ENCODE measurements at places on chromosomes 5 and 9. TPM values are rescaled to one million over a fixed set of nuclear protein-coding genes. Genes with fewer than 3 reads are reported as not detected.
A peak's percentile ranks its signal among the peaks of the same experiment; 100 is the strongest.

- no peak overlapping the region for H3K27ac ChIP-seq
- H3K27me3 ChIP-seq = peaks cover 18% of the 10 kb centered on the region
- H3K36me3 ChIP-seq = no peaks in the 10 kb centered on the region
- no peaks in the 10 kb centered on the region for H3K4me1 ChIP-seq
- no peak for DNase-seq
- H3K4me3 ChIP-seq = no peak overlapping the region
Measured at GRCh38 chr9:71515107-71515506, 253.2 kb downstream of the CEMIP2 start.

DNA sequence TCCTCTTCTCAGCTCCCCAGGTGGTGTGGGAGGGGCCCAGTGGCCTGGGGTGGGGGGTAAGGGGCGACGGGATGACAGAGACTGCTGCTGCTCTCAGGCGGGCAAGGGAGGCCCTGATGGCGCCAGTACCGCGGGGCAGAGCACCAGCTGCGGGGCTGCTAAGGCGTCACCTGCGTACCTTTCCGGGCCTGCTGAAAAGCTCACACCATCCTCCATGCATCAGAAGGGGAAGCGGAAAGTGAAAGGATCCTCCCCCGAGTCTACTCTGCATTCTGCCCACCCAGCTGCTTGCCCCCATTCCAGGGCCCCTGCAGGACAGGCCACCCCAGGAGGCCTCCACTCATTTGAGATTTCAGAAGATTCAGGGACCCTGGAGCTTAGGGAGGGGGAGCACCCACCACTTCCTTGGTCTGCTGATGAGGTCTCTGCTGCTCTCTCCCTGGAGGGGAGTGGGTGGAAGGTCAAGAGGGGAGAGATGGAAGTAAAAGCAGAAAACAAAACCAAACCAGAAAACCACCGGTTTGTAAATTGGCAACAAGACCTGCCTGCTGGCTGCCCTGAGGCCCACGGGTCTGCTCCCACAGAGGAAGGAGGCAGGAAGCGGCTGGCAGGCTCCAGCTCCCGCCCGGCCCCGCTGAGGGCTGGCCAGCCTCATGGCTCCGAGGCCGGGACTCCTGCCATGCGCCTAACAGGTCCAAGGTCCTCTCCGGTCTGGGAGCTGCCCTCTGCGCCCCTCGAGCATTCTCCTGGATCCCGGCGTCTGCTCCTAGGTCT is 33.6 kb downstream of the PRRT1B start:
- peak overlapping the region; percentile 94 for H3K27ac ChIP-seq
- peaks cover 29% of the 10 kb centered on the region for H3K4me1 ChIP-seq
- peak overlapping the region; percentile 47 for H3K4me3 ChIP-seq
- H3K27me3 ChIP-seq = no peaks in the 10 kb centered on the region
- DNase-seq = peak; percentile 69

Gene TYRP1
- total RNA-seq = not detected

- peaks cover 25% of the 10 kb centered on the region for H3K36me3 ChIP-seq
- no peaks in the 10 kb centered on the region for H3K27me3 ChIP-seq
- DNase-seq = no peak
- peaks cover 17% of the 10 kb centered on the region for H3K4me1 ChIP-seq
- no peak overlapping the region for H3K4me3 ChIP-seq
Measured at GRCh38 chr5:73558950-73559349, 6.5 kb downstream of the ANKRA2 start.

Gene C9orf43
- 0.54 TPM for total RNA-seq

DNA sequence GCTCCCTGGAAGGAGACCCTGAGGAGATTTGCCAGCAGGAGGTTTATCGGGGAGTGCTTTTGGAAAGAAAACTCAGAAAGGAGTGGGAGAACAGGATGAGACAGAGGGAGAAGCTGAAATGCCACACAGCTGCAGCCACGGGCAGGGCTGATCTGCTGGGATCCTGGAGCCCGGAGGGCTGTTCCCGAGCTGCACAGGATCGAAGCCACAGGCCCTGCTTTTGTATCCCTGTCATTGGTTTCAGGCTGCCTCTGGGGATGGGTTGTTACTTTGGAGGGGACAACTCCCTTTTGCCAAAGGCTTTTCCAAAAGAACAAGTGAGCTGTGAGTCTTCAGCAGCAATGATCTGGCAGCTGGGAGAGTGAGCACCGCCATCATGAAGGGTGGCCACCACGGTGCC is 152.5 kb upstream of the PTCH1 start:
- H3K36me3 ChIP-seq = no peaks in the 10 kb centered on the region
- H3K4me3 ChIP-seq = no peak overlapping the region
- DNase-seq = no peak
- peaks cover 15% of the 10 kb centered on the region for H3K27me3 ChIP-seq

DNA sequence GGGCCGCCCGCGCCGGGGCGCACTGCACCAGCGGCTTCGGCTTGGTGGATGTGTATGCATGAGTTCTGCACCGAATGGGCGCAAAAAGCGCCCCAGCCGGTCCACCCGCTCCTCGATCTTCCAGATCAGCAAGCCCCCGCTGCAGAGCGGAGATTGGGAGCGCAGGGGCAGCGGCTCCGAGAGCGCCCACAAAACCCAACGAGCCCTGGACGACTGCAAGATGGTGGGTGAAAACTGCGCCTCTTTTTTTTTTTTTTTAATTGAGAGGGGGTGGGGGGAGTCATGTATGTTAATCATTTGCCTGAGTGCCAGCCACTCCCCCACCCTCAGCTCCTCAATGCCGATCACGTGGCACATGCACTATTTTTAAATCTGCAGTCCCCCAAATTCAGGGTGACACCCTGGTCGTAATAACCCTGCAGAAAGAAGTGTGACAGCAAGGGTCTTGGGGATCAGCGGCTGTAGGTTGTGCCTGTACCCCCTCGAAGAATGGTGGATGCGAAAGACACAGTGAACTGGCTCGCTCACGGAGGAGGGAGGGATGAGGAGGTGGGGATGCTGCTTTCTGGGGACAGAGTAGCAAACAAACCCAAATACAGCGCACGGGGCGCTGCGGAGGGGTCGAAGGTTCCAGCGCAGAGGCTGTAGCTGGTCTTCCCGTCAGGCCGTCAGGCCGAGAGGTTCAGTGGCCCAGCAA is 900 bp downstream of the RGS7BP start:
- peaks cover 4% of the 10 kb centered on the region for H3K4me1 ChIP-seq
- H3K27ac ChIP-seq = no peak overlapping the region
- H3K27me3 ChIP-seq = peaks cover 44% of the 10 kb centered on the region
- no peak overlapping the region for H3K4me3 ChIP-seq

Gene OR13C4
- not detected for total RNA-seq

All from activated CD4-positive, alpha-beta T cell treated with anti-CD3 and anti-CD28 coated beads, Interleukin-2, amount 10 ng/mL, durations not matched to agents 7 days and 5 days (primary cell).